ENCODE measurements at places on chromosomes 2 and 18.
A peak's percentile ranks its signal among the peaks of the same experiment; 100 is the strongest.

GRCh38 chr2:128396500-128396891 lies 77.8 kb upstream of the HS6ST1 start:
- no peak for DNase-seq

- peak; percentile 18 for DNase-seq
These were observed 453.9 kb upstream of the TRIB2 start for GRCh38 chr2:12262681-12263436.

DNA sequence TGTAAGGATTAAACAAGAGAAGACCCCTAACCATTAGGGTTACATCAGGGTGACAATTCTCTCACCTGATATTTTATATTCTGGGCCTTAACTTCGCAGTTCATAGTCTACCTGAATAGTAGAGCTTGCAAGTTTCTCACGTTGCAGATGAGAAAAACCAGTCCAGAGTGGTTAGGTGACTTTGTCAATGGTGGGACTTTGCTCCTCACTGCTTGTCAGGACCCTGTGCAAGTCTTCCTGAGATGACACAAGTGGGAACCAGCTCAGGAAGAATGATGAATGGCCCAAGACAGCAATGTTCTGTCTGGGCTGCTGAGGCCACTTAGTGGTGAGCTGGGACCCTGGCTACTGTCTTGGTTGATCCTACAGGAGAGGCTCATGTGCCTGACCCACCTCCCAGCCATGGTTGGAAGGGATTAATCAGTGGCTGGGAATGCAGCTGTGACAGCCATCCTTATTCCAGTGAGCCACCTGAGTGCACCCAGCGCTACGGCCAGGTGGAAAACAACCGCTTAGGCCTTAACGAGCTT lies 16.9 kb downstream of the LGALSL start:
- DNase-seq = no peak

DNA sequence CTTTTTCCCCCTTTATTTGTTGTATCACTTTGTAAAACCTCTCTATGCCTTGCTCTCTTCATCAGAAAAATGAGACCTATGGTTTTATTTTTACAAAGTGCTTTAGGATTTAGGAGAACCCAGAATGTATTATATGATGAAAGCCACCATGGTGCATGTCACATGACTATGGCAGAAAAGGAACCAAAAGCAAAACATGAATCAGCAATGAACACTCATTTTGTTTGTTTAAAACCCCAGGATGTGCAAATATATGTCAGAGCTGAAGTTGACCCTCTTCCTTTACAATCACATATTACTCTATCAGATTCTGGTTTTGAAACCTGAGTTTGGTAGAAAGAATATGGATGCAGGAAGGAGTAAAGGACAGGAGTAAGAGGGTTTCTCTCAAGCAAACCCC lies 70.0 kb downstream of the FIGN start:
- no peak for DNase-seq

- DNase-seq = no peak
These were observed 60.3 kb upstream of the THUMPD2 start for GRCh38 chr2:39839261-39839848.

DNA sequence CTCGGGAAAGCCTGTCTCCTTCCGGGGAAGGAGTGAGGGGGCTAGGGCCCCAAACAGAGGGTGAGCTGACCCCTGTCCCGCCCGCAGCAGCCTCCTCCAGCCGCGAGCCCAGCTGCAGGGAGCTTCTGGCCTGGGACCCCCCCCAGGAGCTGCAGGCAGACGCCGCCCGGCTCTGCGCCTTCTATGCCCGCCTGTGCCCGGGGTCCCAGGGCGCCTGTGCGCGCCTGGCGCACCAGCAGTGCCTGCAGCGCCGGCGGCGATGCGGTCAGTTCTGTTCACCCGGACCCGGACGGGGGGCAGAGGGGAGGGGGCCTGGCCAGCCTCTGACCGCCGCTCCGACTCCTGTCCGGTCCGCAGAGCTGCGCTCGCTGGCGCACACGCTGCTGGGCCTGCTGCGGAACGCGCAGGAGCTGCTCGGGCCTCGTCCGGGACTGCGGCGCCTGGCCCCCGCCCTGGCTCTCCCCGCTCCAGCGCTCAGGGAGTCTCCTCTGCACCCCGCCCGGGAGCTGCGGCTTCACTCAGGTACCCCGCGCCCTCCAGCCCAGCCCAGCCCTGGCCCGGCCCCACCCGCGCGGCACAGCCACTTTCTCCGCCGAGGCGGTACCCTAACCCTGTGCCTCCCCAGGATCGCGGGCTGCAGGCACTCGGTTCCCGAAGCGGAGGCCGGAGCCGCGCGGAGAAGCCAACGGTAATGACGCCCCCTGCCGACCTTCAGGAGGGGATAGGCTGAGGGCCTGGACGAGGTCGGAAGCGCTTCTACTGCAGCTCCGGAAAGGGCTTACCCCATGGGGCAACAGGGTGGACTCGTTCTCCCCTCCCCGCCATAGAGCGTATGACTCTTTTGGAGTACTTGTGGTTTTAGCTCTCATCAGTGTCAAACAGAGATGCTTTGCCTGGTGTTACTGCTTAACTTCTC lies 2.0 kb upstream of the CHRND start:
- no peak for DNase-seq

DNA sequence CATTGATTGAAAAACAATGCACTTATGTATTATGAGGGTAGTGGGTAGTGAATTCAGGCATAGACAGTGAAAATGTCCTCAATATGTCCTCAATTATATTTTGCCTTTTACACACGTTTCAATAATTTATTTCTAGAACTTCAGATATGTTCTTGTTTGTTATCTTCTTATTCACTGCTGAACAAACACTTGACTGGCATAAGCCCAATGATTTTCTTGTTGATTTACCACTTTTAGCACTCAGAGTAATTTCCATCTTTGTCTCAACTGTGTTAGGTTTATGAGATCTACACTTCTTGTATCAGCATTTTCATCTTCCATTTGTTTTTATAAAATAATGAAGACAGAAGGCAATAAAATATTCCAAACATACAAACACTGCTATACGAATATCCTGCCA lies 61.8 kb upstream of the DCC start:
- DNase-seq = no peak

GRCh38 chr18:79047556-79048244 lies 21.5 kb upstream of the ATP9B start:
- DNase-seq = no peak

- no peak for DNase-seq
These were observed 207.0 kb downstream of the TWIST2 start for GRCh38 chr2:239054921-239055320.

DNA sequence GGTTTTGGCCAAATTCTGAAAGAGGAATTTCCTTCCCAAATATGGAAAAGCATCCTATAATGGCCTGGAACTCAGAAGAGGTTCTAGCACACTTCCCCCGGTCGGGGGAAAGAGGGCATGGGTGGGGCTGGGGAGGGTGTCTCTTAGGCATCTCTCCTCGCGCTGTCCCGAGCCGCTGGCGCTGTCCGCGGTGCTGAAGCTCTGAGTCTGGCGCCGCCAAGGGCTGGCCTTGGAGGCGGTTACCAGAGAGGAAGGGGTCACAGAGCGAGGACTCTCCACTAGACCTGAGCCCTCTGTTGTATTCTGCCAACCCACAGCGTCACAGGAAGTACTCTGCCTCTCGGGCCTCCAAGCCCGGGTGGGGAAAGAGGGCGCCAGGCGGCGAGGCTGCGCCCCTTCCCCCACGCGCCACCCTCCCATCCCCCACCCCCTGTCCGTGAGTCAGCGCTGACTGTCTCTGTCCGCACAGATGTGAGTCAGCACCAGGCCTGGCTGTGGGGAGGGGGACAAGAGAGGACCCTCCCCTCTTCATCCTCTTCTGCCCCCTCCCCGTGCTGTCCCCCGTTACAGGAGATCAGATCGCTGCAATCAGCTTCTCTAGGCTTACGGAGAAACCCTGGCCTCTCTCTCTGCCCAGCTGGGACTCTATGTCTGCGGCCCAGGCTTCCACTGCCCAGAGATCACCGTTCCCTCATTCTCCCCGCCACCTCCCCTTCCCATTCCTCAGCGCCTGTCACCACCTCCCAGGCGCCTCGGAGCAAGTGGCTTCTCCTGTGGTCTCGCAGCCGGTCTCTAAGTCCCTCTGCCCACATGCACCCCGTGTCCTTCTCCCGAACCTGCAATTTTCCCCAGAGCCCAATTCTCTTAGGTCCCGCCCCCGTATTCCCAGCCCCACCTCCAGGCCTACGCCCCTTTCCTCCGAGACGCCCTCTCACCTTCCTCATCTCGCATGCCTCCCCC lies 779 bp downstream of the PTPRN start:
- DNase-seq = peak; percentile 48

DNA sequence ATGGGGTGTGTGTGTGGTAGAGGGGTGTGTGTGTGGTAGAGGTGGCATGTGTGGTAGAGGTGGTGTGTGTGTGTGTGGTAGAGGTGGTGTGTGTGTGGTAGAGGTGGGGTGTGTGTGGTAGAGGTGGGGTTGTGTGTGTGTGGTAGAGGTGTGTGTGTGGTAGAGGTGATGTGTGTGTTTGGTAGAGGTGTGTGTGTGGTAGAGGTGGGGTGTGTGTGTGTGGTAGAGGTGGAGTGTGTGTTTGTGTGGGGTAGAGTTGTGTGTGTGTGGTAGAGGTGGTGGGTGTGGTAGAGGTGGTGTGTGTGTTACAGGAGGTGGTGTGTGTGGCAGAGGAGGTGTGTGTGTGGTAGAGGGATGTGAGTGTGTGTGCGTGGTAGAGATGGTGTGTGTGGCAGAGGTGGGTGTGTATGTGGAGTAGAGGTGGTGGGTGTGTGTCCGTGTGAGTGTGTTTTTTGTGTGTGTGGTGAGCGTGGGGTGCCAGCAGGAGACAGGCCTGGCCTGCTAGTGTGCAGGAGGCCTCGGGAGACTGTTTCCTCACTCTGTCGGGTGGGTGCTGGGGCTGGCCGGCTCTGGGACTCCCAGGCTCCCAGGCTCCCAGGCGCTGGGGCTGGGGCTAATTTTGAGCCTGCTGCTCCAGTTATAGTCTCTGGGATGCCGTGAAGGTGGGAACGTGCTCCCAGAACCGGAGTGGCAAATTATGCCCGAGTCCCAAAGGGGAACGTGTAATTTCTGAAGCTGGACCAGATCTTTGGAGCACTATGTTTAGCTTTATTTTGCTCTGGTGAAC lies 165.2 kb downstream of the DYSF start:
- DNase-seq = no peak

DNA sequence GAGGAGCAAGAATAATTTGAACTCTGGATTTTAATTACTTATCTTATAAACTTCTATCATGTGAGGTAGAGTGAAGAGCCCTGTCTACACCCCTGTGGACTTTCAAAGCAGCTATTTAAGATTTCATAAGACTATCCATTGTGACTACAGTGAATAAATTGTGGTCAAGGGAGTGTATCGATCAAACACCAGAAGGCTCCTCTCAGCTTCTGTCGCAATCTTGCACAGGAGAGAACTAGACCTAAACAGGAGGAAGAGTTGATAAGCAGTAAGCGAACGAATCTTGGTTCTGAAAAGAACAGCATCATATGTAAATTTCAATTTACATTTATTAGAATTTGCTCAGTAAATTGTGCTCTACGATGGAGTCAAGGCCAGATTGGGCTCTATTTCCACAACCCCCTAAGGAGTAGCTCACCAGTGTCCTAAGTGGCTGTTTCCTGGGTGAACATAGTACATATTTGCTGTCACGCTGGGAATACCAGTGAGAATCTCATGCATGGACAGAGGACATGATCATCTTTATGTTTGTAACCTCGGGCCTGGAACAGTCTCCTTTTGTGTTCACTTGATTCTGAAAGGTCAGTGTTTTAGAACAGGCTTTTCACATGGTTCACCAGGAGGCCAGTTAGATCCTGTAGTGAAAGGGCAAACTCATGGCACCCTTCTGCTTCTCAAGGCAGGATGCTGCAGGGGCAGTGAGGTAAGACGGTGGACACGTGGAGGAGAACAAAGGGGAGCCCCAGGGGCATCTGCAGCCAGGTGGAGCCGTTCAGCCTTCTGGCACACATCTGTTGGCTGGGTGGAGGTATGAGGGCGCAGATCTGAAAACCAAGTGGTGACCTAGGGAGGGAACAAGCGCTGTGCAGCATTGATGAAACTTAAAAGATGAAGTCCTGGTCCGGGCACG lies 33.3 kb downstream of the NPAS2 start:
- no peak for DNase-seq

- no peak for DNase-seq
These were observed 663.5 kb downstream of the LRP1B start for GRCh38 chr2:141467331-141467730.

GRCh38 chr2:54444503-54444902 lies 11.6 kb upstream of the SPTBN1 start:
- DNase-seq = no peak

DNA sequence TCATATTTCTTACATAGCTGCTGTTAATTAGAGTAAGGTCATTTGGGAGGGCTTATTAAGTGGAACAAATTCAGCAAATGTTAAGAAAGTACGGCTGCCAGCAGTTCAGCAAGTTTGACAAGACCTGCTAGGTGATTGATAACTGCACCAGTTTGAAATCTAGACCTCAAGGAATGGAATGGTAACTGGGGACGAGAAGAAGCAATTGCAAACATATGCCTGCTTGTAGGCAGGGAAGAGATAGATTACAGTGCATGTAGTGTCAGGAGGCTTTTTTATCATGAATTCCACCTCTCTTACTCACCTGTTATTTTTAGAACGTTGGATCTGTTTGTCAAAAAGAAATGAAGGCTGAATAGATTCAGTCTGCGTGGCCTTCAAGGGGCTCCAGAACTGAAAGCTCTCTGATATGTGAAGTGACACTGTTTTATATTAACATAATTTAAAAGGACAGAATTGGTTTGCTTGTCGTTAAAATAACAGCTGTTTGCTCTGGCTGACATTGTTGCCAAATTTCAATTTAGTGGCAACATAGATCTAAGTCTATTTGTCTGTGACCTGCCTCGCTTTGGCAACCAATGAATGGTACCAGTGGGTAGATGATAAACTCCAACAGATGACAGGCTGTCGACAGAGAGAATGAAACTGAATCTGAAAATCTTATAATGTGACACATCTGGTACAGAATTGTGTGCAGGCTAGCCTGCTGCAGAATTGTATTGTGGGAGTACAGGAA lies 199.3 kb downstream of the ZNF407 start:
- DNase-seq = no peak

- no peak for DNase-seq
These were observed 57.7 kb downstream of the THADA start for GRCh38 chr2:43538034-43538670.

DNA sequence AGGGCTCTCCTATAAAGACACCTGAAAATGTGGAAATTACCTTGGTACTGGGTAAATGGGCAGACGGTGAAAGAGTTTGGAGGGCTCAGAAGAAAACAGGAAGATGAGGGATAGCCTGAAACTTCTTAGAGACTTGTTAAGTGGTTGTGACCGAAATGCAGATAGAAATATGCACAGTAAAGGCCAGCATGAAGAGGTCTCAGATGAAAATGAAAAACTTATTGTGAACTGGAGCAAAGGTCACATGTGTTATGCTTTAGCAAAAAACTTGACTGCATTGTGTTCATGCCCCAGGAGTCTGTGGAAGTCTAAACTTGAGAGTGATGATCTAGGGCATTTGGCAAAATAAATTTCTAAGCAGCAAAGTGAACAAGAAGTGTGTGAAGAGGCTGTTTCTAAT lies 137.1 kb downstream of the CBLN2 start:
- no peak for DNase-seq

- DNase-seq = no peak
These were observed 48.2 kb downstream of the HAUS1 start for GRCh38 chr18:46152436-46152807.

Data from central memory CD4-positive, alpha-beta T cell (primary cell).